Bladder microvascular endothelial cell (primary cell): ENCODE measurements at places on chromosomes 12 and 14. TPM values are rescaled to one million over a fixed set of nuclear protein-coding genes. Genes with fewer than 3 reads are reported as not detected.

The ZDHHC17 gene
- 51.3 and 127 TPM in 2 replicates for total RNA-seq

The ACAD10 gene
- 7.8 and 16.0 TPM in 2 replicates for total RNA-seq

The DLK1 gene
- not detected in 2 replicates for total RNA-seq

The ABCB9 gene
- 9.1 and 12.8 TPM in 2 replicates for total RNA-seq

The PLEKHD1 gene
- total RNA-seq: 0.06 TPM in 1 of 2 replicates, not detected in the other

The CFAP54 gene
- 6.6 and 31.5 TPM in 2 replicates for total RNA-seq

The ARHGDIB gene
- 86.2 and 244 TPM in 2 replicates for total RNA-seq

The PAPLN gene
- total RNA-seq: 7.8 and 73.1 TPM in 2 replicates

The LRRC10 gene
- not detected in 2 replicates for total RNA-seq

The RASSF9 gene
- total RNA-seq: 1.5 and 4.6 TPM in 2 replicates

The C14orf180 gene
- total RNA-seq: not detected in 2 replicates

The C12orf50 gene
- total RNA-seq: not detected in 2 replicates

The OTOGL gene
- 0.16 and 0.38 TPM in 2 replicates for total RNA-seq

The STYK1 gene
- 6.0 and 8.4 TPM in 2 replicates for total RNA-seq

The FKBP4 gene
- 35.5 and 60.3 TPM in 2 replicates for total RNA-seq

The GPRC5A gene
- total RNA-seq: 2.9 and 4.9 TPM in 2 replicates

The SPTB gene
- under 0.01 and 0.06 TPM in 2 replicates for total RNA-seq

The RND1 gene
- total RNA-seq: 5.5 and 12.0 TPM in 2 replicates

The TMPRSS12 gene
- total RNA-seq: not detected in 2 replicates

The ASPG gene
- not detected in 2 replicates for total RNA-seq

The KSR2 gene
- total RNA-seq: under 0.01 and 1.6 TPM in 2 replicates

The FAIM2 gene
- not detected in 2 replicates for total RNA-seq

The MYBPC1 gene
- not detected in 2 replicates for total RNA-seq

The DIO3 gene
- not detected in 2 replicates for total RNA-seq

The NGB gene
- not detected in 2 replicates for total RNA-seq

The STAT2 gene
- total RNA-seq: 52.9 and 88.8 TPM in 2 replicates

The FGF23 gene
- not detected in 2 replicates for total RNA-seq

The MYH7 gene
- not detected in 2 replicates for total RNA-seq

The PRR4 gene
- 0.16 and 1.0 TPM in 2 replicates for total RNA-seq

The SLC6A12 gene
- 0.06 and 0.16 TPM in 2 replicates for total RNA-seq

The VDR gene
- under 0.01 and 0.19 TPM in 2 replicates for total RNA-seq

The VWF gene
- 1,726 and 3,902 TPM in 2 replicates for total RNA-seq

The DHRS2 gene
- total RNA-seq: 0.13 and 0.16 TPM in 2 replicates

The AMDHD1 gene
- total RNA-seq: 0.06 and 0.32 TPM in 2 replicates

The GNS gene
- total RNA-seq: 156 and 285 TPM in 2 replicates

The RNASE2 gene
- total RNA-seq: not detected in 2 replicates

The HOXC6 gene
- 0.25 TPM in 1 of 2 replicates, not detected in the other for total RNA-seq

The GPX2 gene
- not detected in 2 replicates for total RNA-seq

The BDKRB2 gene
- 1.6 and 2.5 TPM in 2 replicates for total RNA-seq

The BDKRB1 gene
- total RNA-seq: not detected in 2 replicates

The ASCL1 gene
- not detected in 2 replicates for total RNA-seq

The DAO gene
- total RNA-seq: not detected in 2 replicates

The EXOC3L4 gene
- total RNA-seq: not detected in 2 replicates

The TRIM9 gene
- total RNA-seq: not detected in 2 replicates

The SMIM41 gene
- under 0.01 and 0.13 TPM in 2 replicates for total RNA-seq

The OR4E2 gene
- not detected in 2 replicates for total RNA-seq

The SSPN gene
- under 0.01 and 1.2 TPM in 2 replicates for total RNA-seq

The M6PR gene
- total RNA-seq: 221 and 355 TPM in 2 replicates

The SCNN1A gene
- total RNA-seq: 0.16 TPM in 1 of 2 replicates, not detected in the other

The KCNK13 gene
- not detected in 2 replicates for total RNA-seq

The MIPOL1 gene
- 6.3 and 21.2 TPM in 2 replicates for total RNA-seq

The SYT10 gene
- total RNA-seq: not detected in 2 replicates

The AEBP2 gene
- 16.8 and 42.4 TPM in 2 replicates for total RNA-seq

The GALNT8 gene
- total RNA-seq: 0.13 TPM in 1 of 2 replicates, not detected in the other

The GLIPR1L2 gene
- total RNA-seq: 0.38 TPM in 1 of 2 replicates, not detected in the other

The SLCO1B1 gene
- total RNA-seq: not detected in 2 replicates

The CLEC14A gene
- 122 and 339 TPM in 2 replicates for total RNA-seq
